ENCODE measurements at places on chromosomes 1 and 21.

DNA sequence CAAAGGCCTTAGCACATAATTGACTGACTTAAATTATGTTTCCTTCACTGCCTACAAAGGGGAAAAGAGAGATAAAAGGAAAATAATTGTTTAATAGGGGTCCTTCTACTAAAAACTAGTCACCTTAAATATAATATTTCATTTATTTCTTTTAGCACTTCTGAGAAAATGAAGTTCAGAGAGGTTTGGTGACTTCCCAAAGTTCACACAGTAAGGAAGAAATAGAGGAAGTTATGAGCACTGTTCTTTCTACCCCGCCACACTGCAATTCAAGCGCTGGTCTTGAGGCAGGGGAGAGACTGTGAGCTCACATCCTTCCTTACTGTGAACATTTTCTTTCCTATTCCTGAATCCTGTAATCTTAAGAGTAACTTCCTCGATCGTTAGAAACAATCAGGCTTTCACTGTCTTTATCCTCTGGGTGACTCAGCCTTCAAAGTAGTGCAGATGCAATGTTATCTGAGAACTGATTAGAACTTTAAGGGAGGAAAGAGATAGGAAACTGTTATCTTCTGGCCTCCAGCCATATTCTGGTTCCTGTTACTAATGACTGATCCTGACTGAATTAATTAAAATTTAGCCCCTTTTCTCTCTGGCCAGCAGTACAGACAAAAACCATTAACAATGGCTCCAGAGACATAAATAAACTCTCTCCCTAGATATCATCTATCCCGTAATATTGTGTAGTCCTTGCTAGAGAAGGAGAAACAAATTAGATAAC is 6.8 kb downstream of the RGS5 start:
- DNase-seq = no peak

DNA sequence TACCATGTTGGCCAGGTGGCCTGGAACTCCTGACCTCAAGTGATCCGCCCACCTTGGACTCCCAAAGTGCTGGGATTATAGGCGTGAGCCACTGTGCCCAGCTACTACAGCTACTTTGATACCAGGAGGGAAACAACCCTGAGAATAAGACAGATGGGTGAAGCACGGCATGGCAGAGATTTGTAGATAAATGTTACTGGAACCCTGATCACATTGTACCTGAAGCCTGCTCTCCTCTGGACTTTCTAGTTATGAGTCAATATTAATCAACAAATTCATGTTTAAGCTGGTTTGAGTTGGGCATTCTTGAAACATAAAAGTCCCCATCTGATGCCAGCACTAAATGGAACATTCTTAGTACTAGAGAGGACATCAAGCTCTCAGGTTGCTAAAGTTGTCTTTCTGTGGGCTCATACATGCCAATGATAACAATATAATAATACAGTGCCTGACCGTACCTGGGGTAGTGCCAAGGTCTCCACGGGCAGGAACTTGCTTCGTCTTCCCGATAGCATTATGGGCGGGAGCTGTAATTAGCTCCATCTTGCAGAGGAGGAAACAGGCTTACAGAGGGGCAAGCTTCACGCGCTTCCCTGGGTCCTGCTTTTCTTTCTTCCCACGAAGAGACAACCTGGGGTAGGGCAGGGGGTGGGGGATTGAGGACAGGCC is 30.7 kb upstream of the SLC19A1 start:
- DNase-seq = no peak

GRCh38 chr1:210232511-210233215 is at the start of gene SERTAD4:
TSS of gene SERTAD4 (plus strand) at chr1:210232796. CDS start at chr1:210237961, 5,165 bp downstream.
- peak; percentile 27 for DNase-seq

GRCh38 chr1:1348420-1349255 is 580 bp downstream of the DVL1 start:
- DNase-seq = no peak

DNA sequence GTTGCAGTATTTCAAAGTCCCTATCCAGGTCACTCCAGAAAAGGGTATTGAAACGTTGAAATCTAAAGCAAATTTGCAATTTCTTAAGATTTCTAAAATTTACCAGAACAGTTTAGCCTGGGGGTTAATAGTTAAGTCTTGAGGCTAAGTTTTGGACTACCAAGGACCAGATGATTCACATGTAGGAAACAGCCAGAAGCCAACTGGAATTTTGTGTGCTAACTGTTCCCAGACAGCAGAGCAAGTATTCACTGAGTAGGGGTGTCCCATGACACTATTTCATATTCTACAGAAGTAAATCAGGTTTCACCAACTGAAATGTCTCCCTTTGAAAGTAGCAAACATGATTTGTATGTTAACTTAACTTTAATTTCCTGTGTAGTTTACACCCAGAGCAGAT is 11.5 kb upstream of the C1orf105 start:
- DNase-seq = no peak

DNA sequence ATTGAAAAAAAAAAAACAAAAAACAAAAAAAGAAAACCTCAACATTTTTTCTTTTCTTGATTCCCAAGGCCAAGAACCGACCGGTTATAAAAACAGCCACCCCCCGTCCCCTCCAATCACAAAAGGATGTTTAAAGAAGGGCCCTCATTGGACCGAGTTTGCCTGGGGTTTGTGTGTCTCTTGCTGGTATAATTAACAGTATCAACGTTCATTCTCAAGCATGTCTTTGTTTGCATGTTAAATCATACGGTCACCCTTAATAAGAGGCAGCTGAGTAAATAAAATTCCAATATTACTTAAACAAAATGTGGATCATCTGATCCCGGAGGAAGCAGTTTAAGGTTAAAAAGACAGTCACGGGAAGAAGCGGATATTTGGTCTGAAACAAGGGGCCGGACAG is 201.1 kb downstream of the PRDM2 start:
- no peak for DNase-seq

DNA sequence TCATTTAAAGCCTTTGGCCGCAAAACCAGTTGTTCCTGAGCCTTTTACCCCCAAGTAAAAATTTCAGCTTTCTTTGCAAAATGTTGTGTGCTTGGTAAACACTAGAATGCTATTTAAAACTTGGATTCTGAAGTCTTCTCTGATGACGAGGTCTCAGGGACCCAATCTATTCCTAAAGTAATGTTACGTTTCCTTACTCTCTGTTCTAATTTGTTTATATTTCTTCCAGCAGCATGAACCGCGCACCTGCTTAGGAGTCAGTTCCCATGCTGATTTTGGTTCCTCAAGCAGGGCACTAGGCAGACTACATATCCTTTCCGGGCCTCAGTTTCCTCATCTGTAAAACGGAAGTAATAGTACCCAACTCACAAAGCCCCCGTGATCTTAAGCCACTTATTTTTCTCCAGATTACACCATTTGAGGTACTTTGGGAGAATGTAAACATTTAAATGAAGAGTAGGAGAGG is 969 bp upstream of the ALDH4A1 start:
- no peak for DNase-seq

DNA sequence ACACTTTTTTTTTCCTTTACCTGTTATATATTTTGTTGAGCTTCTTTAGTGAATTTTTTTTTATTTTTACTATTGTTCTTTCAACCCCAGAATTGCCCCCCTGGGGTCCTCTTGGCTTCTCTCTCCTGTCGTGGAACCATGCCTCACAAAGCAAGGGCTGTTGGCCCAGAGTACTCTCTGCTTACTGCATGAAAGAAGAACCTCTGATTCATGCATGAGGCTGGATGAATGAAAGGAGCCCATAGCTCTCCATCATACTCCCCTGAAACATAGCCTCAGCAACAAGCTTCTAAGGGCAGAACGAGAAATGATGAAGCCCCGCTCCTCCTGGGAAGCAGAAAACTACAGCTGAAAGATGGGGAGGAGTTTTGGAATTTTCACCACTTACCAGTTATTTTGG is 1441.0 kb downstream of the BRINP3 start:
- DNase-seq = no peak

- DNase-seq = no peak
Observed at GRCh38 chr1:10860682-10861081, 64.2 kb upstream of the CASZ1 start.

- DNase-seq = no peak
Observed at GRCh38 chr21:15197696-15198095, 132.9 kb upstream of the NRIP1 start.

- no peak for DNase-seq
Observed at GRCh38 chr1:11854519-11854918, 4.2 kb downstream of the NPPB start.

DNA sequence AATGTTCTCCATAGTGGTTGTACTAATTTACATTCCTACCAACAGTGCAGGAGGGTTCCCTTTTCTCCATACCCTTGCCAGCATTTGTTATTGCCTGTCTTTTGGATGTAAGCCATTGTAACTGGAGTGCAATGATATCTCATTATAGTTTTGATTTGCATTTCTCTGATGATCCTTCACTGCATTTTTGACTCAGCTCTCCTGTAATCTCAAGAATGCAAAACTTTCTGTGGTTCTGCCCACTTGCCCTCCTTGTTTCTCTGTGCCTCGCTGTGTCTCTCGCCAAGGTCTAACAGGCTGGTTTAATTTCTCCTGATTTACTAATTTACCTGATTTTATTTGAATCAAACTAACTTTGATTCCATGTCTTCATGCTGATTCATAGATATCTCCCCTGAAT is 407.9 kb downstream of the ZP4 start:
- DNase-seq = no peak

GRCh38 chr1:18182398-18183160 is 75.0 kb downstream of the IGSF21 start:
- DNase-seq = no peak

GRCh38 chr21:38527737-38528136 is 29.5 kb upstream of the ERG start:
- DNase-seq = no peak

- no peak for DNase-seq
Observed at GRCh38 chr1:63362578-63362977, 4.8 kb upstream of the ALG6 start.

DNA sequence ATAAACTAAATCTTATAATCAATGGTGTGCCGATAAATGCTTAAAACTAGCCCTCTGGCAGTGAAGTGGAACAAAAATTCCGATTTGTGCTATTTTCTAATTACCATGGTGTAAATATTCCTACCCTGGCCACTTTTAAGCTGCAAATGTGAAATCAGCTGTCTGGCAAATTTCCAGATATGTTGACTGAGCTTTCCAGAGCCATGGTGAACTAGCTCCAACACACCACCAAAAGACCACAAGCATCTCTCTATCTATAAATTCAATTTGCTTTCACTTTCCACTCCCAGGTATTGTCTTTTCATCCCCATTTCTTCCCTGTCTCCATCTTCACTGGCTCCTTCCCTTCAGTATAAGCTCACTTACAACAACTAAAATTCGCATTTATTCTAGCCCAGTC is 152.3 kb upstream of the RGS18 start:
- DNase-seq = no peak

GRCh38 chr21:43324596-43324995 is 102.3 kb downstream of the SIK1 start:
- no peak for DNase-seq

DNA sequence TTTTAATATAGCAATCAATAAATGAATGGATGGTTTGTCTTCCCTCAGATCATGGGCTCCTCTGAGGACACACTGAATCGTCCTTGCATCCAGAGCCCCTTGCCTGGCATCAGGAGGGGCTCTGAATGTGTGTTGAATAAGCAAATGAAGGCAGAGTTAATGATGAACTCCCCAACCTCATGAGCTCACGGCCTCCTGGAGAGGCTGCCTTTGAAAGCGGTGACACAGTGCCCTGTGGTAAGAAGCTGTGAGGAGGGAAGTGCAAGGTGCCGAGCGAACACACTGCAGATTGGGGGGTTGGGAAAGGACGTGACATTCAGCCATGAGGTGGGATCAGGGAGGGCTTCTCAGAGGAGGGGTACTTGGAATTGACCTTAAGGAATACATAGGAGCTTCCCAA is 3.2 kb upstream of the PARS2 start:
- DNase-seq = no peak

DNA sequence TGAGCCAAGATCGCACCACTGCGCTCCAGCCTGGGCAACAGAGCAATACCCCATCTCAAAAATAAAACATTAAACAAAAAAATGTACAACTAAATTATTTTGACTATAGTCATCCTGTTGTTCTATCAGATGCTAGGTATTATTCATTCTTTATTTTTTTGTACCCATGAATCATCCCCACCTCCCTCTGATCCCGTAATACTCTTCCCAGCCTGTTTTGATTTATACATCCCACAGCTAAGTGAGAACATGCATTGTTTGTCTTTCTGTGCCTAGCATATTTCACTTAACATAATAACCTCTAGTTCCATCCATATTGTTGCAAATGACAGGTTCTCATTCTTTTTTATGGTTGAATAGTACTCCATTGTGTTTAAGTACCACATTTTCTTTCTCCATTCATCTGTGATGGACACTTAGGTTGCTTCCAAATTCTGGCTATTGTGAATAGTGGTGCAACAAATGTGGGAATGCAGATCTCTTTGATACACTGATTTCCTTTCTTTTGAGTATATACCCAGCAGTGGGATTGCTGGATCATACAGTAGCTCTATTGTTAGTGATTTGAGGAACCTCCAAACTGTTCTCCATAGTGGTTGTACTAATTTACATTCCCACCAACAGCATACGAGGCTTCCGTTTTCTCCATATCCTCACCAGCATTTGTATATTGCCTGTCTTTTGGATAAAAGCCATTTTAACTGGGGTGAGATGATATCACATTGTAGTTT is 84.4 kb downstream of the MACF1 start:
- no peak for DNase-seq

DNA sequence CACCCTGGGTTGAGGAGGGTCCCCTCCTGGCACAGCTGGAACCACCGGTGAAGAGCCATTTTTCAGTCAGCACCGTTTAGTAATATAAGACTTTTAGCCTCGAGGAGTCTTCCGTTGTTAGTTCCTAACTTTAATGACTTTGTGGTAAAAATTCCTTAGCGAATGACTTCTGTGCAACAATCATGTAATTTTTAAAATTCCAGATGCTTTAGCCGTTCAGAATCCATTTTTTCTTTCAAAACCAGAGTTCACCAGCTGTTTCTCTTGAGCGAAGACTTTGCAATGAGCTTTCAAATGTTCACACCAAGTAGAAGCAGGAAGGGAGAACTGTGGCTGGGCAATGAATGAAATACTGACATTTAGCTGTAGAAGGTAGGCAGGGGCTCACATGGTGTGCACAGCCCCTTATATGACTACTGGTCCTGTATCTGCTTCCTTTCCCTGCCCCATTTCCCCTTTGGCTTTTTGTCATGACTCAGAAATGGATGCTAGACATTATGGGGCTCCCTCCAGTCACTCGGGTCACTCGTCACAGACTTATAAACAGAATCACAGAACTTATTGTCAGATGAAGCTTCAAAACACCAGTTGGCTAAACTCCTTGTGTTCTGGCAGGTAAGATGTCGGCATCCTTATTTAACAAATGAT is 4.1 kb downstream of the DISC1 start:
- DNase-seq = no peak

DNA sequence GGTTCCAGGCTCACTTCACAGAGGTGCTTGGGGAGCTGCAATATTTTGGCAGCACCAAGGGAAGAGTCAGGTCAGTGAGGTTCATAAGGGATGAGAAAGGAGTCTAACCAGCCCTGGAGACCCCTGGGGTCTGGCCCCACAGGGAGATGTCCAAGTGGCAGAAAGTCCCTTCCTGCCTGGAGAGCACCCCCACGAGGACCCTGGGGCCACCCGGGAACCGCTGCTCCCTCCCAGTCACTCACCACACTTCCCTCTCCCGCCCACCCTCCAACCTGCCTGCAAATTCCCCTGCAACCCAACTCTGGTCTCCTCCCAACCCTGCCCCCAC is 6.5 kb upstream of the ITGB2 start:
- no peak for DNase-seq

GRCh38 chr1:179598631-179599030 is 7.0 kb downstream of the TDRD5 start:
- DNase-seq = no peak

- no peak for DNase-seq
Observed at GRCh38 chr1:44442791-44443190, 37.7 kb downstream of the RNF220 start.

Measured in neural crest cell (in vitro differentiated cells).